ENCODE measurements at places on chromosomes 5 and 9. TPM values are rescaled to one million over a fixed set of nuclear protein-coding genes. Genes with fewer than 3 reads are reported as not detected.

The MRPL50 gene
- 14.0 TPM for total RNA-seq

The C5orf52 gene
- not detected for total RNA-seq

DNA sequence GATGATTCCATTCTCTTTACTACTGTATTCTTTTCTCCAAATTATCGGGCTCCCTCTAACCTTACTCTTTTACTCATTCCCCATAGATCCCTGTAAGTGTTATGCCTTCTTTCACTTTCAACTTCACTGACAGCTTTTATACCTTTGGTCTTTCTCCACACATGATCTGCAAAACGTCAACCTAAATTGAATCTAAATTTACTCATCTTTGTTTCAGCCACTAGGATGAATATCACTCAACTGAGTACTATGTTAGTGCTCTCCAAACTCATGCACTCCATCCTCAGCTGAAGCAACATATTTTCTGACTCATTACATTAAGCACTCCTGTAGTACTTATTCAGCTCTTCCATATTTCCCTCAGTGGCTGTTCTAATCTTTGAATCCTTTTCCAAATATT lies 133.4 kb downstream of the ADAMTS19 start:
- no peak for DNase-seq

- DNase-seq, result no peak
These were observed 234.8 kb downstream of the PIK3R1 start for GRCh38 chr5:68450245-68450852.
